ENCODE measurements at places on chromosomes 5 and 9.

- no peak for DNase-seq
Measured at GRCh38 chr5:20554001-20554400, 566.0 kb upstream of the CDH18 start.

DNA sequence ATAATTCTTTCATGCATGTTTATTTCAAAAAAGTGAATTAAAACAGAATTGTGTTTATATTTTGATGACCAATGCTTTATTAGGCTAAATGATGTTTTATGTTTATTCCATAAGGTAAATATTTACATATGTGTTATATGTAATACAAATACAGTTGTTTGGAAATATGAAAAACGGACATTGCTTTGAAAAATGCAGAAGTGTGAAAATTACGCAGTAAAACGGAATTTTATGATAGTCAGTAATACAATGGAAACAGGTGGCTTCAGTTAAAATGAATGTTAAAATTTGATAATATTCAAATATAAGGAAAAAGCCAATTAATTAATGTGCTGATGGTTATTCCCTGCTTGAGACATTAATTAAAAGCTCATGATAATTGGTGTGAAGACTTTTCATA is 1633.8 kb downstream of the MAT2B start:
- no peak for DNase-seq

GRCh38 chr5:121366515-121366914 is 485.2 kb upstream of the FTMT start:
- DNase-seq = no peak

- DNase-seq = peak; percentile 54
Measured at GRCh38 chr9:124045076-124045829, 33.7 kb downstream of the LHX2 start.

DNA sequence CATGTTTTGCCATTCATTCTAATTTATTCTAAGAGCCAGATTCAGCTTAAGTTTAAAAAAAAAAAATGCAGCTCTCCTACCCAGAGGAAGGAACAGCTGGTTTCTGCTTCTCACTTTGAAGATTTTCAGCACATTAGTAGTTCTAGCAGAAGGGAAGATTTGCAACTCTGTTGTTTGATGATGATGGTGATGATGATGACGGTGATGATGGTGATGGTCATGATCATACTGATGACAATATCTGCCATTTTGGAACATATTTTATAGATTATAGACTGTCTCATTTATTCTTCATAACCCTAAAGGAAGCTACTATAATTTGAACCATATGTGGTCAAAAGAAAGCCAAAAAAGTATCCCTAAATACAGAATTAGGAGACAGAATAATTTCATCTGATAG is 7.9 kb upstream of the MED10 start:
- no peak for DNase-seq

DNA sequence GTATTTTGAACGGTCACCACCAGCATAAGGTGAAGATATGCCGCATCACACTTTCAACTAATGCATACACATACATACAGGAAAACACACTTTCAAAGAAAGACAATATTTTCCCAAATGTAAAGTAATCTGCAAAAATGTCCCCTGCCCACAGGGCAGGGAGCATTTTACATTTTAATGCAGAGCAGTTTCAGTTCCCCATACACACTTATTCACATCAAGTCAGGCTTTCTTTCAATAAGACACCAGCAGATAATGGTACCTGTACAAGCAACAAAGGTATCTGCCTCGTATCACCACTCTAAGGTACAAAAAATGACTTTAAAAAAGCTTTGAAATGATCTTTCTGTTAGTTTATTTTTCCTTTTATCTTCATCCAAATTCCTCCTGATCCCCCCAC is 247.1 kb upstream of the CCNG1 start:
- DNase-seq = no peak

DNA sequence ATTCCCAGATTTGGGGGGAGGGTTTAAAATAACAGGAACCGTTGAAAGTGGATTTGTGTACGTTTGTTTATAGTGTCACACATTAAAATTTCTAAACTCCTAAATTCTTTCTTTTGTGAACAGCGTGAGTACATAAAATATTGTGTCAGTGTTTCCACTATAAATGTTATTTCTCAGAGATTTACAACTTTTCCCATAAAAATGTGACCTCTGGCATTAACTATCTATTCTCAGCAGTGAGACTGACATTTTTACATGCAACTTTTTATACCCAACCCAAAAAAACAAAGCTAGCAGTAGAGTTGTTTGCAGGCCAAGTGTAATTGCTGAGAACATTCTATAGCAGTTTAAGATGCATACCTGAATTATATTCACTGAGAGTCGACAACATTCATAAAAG is 757.0 kb upstream of the ADAMTS16 start:
- DNase-seq = no peak

DNA sequence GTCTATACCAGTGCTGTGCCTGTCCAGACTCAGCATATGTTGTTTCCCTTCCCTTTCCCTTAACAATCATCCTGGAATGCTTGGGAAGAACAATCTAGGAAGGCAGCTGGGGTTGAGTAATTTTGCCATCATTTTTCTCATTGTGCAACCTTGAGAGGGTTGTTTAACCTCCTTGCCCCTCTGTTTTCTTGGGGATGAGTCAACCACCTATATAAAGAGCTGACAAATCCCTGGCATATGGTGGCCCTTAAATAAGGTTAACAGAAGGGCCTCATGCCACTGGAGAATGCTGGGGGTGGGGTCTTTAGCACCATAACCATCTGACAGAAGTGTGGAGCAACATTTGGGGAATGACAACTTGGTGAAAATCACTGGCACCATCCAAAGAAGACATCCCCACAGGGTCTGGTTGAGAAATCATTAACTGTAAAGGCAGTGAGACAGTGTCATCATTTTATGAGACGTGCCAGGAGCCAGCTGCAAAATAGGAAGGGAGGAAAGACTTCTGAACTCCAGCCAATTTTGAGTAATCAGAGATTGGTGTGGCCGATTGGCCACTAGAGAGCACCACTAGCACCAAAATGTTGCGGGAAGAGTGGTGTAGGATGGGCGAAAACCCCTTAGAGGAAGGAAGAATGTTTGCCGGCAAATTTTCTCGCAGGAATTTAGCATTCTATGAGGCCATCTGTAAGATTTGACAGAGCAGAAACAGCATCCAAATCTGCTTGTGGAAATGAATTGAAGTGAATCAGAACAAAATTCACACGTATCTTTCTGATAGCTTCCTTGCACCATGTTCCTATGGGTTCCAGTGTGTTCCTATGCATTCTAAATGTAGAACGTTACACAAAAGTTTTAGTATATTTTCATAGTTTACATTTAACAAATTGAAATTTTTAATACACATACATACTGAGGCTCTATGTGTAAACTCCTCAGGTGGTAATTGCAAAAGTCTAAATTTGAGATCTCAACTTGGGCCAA is 113.8 kb downstream of the MSX2 start:
- no peak for DNase-seq

Data from right cardiac atrium (tissue), 5 donors.